Activated CD4-positive, alpha-beta T cell treated with anti-CD3 and anti-CD28 coated beads, Interleukin-2, amount 10 ng/mL, durations not matched to agents 24 days and 14 days (primary cell): ENCODE measurements at places on chromosomes 7 and 10. TPM values are rescaled to one million over a fixed set of nuclear protein-coding genes. Genes with fewer than 3 reads are reported as not detected.

SOSTDC1 gene
- total RNA-seq, result not detected in 2 replicates

FBXO24 gene
- total RNA-seq, result 0.38 and 0.42 TPM in 2 replicates

HDAC9 gene
- total RNA-seq, result 2.9 and 3.0 TPM in 2 replicates

SAP25 gene
- 9.2 and 11.3 TPM in 2 replicates for total RNA-seq

FAM25C gene
- not detected in 2 replicates for total RNA-seq
